Erythroblast (primary cell): ENCODE measurements at places on chromosomes 11 and 22.

- no peak for DNase-seq
These were observed 569.0 kb downstream of the CNTN5 start for GRCh38 chr11:99589771-99590170.

DNA sequence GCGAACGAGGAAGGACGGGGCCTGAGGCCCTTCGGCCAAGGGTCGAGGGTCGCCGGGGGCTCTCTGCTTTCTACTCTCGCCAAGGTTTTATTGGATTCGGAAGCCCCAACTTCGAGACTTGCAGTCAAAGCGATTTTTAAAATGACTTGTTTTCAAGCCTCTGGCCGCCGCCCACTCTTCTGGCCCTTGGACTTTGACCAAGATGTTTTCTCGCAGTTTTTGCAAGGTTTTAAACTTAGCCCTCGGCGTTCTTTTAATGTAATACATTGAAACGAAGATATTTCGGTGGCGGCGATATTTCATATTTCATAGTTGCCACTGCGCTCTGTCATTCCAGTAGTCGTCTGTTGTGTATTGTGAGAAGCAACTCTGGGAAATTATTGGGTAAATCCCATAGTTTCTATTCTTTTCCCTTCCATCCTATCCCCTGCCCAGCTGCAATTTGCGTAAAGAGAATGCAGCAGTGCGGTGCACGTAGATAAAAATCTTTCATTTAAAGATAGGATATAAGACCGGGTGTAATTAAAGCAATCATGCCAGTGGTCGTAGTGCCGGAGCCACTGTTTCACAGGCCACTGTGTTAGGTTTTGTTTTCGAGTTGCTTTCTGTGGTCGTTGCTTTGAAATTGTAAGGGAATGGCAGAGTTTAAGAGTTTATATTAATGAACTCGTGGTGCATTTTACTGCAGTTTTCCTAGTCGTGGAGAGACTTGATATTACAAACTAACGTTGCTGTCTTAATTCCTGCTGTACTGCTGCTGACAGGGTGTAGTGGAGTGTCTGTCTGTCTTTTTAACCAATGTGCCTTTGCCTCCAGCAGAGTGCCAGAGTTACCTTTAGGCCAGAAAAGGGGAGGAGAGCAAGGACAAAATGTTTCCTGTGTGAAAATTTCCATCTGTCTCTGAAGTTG lies 702 bp downstream of the BIRC2 start:
- DNase-seq = peak; percentile 84

GRCh38 chr22:37329238-37330140 lies 47.2 kb downstream of the CYTH4 start:
- DNase-seq = no peak

- DNase-seq = no peak
These were observed 28.1 kb upstream of the FBXO3 start for GRCh38 chr11:33802194-33802950.

DNA sequence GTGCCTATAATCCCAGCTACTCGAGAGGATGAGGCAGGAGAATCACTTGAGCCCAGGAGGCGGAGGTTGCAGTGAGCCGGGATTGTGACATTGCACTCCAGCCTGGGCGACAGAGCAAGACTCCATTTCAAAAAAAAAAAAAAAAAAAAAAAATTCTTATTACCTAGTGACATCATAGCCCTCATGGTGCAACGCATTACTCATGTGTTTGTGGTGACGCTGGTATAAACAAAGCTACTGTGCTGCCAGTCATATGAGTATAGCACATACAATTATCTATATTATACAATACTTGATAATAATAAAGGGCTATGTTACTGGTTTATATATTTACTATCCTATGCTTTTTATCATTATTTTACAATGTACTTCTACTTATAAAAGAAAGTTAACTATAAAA lies 41.2 kb downstream of the OR2AT4 start:
- DNase-seq = peak; percentile 25

DNA sequence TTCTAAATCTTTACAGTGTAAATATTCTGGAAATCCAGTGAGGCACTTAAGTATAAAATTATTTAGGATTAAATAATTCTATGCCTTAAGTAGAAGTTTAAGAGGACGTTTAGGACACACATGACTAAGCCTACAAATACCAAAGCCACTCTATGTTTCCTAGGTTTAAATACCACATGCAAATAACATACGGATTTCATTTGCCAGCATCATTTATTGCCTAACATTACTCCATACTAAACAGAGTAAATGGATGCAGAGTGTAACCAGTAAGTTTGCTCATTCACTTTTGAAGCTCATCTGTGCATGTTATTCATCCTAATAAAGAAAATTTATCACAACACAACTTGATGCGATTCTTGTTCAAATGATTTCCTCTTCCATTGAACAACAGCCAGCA lies 4.1 kb downstream of the BDNF start:
- no peak for DNase-seq
